T-helper 2 cell treated with Interferon-gamma antibody and Interleukin-4, amounts not matched to agents 5 μg/mL and 100 μg/mL, for 36 hours (primary cell): ENCODE measurements at places on chromosomes 13 and 19.

GRCh38 chr13:87128036-87128435, 543.1 kb upstream of the SLITRK5 start:
- H3K27ac ChIP-seq, result no peak overlapping the region
- no peak overlapping the region for H3K4me3 ChIP-seq
- H3K36me3 ChIP-seq, result no peaks in the 10 kb centered on the region
- H3K4me1 ChIP-seq, result no peaks in the 10 kb centered on the region
- no peaks in the 10 kb centered on the region for H3K27me3 ChIP-seq
- no peak for DNase-seq

DNA sequence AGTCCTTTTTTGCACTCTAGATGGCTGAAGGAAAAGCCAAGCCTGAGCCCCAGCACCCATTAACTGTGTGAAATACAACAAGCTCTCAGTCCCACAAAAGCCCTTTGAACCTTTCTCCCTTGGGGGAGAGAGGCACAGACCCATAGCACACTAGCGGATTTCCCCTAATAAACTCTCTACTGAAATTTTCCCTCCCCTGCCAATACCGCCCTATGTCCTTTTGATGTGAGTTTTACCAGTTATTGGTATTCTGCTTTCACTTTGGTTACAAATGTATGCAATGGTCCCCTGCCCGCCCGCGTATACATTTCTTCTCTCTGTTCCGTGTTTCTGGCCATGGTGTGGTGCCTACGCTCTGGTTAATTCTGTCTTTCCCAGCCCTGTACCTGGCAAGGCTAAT, 54.0 kb upstream of the MYO16 start:
- H3K36me3 ChIP-seq, result no peaks in the 10 kb centered on the region
- H3K27ac ChIP-seq, result no peak overlapping the region
- no peaks in the 10 kb centered on the region for H3K27me3 ChIP-seq
- no peaks in the 10 kb centered on the region for H3K4me1 ChIP-seq
- no peak for DNase-seq
- H3K4me3 ChIP-seq, result no peak overlapping the region

DNA sequence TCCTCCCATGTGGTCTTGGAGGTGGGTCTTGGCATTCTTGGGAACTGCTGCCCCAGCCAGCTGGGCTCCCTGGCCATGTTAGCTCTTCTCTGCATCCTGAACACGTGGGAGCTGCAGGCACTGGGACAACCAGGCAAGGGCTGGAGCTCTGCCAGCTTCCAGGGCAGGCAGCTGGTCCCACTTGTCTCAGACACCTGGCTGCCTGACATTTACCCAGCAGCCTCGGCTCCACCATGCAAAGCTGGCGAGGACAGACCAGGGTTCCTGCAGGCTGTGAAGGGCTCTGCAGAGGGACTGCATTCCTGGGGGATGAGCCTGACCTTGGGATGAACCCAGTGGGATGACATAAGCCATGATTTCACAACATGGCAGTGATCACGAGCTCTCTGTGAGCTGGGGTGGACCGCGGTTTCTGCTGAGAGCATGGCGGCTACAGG, 99.0 kb upstream of the TSHZ3 start:
- H3K27ac ChIP-seq, result no peak overlapping the region
- H3K4me1 ChIP-seq, result no peaks in the 10 kb centered on the region
- no peaks in the 10 kb centered on the region for H3K27me3 ChIP-seq
- H3K36me3 ChIP-seq, result no peaks in the 10 kb centered on the region
- no peak overlapping the region for H3K4me3 ChIP-seq
- no peak for DNase-seq

GRCh38 chr13:74973935-74974879, 507.8 kb downstream of the TBC1D4 start:
- H3K36me3 ChIP-seq, result no peaks in the 10 kb centered on the region
- no peaks in the 10 kb centered on the region for H3K4me1 ChIP-seq
- no peak overlapping the region for H3K27ac ChIP-seq
- no peaks in the 10 kb centered on the region for H3K27me3 ChIP-seq
- DNase-seq, result no peak

DNA sequence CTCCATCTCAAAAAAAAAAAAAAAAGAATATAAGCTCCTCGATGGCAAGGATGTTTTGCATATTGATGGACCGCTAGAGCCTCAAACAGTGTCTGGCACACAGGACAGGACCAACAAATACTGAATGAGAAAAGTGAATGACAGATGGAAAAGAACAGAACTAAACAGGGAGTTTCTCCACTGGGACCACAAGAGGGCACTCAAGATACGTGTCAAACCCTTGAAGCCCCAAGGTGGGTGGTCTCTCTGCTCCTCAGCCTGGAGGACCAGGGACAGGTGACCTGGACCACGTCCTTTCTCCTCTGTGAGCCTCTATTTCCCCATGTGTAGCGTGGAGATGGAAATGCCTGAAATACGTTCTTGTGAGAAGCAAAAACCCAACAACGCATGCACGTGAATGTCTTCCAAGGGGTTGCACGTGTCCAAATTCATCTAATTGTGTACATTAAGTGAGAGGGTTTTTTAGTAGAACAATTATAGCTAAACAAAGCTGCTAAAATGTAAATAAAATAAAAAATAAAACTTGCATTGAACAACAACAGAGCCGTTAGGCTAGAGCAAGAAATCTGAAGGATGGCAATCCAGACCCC, 5.7 kb upstream of the CDC42EP5 start:
- H3K27ac ChIP-seq, result no peak overlapping the region
- DNase-seq, result no peak
- no peak overlapping the region for H3K4me3 ChIP-seq
- peaks cover 20% of the 10 kb centered on the region for H3K27me3 ChIP-seq
- no peaks in the 10 kb centered on the region for H3K36me3 ChIP-seq

DNA sequence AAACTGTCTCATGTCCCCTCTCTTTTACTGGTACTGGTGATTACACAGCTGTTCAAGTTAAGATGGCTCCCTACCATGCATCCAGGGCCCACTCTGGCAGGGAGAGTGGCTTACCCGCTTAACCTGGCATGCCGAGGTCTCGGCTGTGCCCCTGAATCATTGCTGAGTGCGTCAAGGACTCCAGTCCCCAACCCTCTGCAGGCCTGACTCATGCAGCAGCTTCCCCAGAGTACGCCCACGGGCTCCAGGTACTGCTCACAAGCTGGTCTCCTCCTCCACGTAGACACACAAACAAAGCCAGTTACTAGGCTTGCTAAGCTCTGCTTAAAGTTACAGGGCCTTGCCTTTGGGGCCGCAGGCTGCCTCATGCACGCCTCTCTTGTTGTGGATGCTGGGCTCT, 447.4 kb downstream of the COG6 start:
- H3K4me1 ChIP-seq, result peaks cover 22% of the 10 kb centered on the region
- H3K27ac ChIP-seq, result peak overlapping the region; percentile 42
- peak; percentile 92 for DNase-seq
- H3K4me3 ChIP-seq, result peak overlapping the region; percentile 16
- H3K36me3 ChIP-seq, result peaks cover 4% of the 10 kb centered on the region

- peak overlapping the region; percentile 78 for H3K4me3 ChIP-seq
- H3K4me1 ChIP-seq, result peaks cover 26% of the 10 kb centered on the region
- peak overlapping the region; percentile 69 for H3K27ac ChIP-seq
- H3K27me3 ChIP-seq, result no peaks in the 10 kb centered on the region
- H3K36me3 ChIP-seq, result peaks cover 6% of the 10 kb centered on the region
Observed at GRCh38 chr19:43525836-43526771, 897 bp downstream of the ETHE1 start.

DNA sequence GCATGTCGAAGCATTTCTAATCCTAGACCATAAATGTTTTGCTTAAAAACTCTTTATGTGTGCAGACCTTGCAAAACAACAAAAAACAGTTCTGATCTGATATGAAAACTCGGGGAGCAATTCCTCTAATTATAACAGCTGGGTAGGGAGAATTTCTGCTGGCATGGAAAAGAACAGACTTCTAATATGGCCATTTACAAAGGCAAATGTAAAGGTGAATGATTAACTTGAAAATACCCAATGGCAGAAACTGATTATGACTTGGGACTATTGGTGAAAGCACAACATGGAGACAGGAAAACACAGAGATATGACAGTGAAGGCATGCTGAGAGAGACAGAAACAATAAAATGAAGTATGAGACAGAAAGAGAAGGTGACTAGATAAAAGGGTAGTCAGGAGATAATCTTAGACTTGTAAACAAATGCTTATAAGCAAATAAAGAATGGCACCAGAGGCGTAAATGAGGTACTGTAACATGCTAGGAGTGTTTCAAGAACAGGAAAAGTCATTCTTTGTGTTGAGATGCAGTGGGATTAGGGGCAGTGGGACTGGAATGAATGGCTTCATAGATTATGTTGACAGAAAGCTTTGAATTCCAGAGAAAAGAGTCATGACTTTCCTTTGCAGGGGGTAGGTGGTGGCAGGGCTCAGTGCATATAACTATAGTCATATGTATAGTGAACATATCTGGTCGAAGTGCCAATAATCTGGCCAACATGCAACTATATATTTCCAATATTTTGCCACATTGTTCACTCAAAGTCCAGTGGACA, 393.0 kb downstream of the ITGBL1 start:
- no peak for DNase-seq
- H3K36me3 ChIP-seq, result no peaks in the 10 kb centered on the region
- no peaks in the 10 kb centered on the region for H3K27me3 ChIP-seq
- H3K4me1 ChIP-seq, result no peaks in the 10 kb centered on the region
- no peak overlapping the region for H3K4me3 ChIP-seq

DNA sequence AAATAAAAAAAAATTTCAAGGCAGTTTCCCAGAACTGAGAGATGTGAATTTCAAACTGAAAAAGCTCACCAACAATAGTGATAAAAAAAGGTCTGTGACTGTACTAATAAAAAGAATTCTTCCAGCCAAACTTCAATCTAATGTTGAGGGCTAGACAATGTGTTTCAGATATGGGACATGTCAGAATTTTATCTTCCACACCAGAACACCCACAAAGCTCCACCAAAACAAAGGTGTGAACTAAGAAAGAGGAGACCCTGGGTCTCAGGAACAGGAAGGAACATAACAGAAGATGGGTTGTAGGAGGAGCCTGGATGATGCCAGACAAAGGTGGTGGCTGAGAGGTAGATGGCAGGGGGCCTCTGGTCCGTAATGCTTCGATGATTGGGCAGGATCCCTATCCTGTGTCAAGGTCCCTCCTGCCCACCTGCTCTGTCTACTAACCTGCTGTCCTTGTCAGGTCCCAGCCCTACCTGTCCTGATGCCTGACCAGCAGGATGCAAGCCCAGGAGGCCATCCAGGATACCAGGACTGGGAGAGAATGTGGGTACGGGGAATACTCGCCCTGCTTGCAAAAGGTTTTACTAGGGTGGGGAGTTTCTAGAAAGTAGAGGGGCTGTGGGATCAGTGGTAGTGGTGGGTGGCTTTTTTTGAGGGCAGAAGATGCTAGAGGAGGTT, 4.5 kb downstream of the MZF1 start:
- peaks cover 21% of the 10 kb centered on the region for H3K36me3 ChIP-seq
- H3K27me3 ChIP-seq, result no peaks in the 10 kb centered on the region
- peaks cover 29% of the 10 kb centered on the region for H3K4me1 ChIP-seq
- DNase-seq, result no peak
- no peak overlapping the region for H3K4me3 ChIP-seq

DNA sequence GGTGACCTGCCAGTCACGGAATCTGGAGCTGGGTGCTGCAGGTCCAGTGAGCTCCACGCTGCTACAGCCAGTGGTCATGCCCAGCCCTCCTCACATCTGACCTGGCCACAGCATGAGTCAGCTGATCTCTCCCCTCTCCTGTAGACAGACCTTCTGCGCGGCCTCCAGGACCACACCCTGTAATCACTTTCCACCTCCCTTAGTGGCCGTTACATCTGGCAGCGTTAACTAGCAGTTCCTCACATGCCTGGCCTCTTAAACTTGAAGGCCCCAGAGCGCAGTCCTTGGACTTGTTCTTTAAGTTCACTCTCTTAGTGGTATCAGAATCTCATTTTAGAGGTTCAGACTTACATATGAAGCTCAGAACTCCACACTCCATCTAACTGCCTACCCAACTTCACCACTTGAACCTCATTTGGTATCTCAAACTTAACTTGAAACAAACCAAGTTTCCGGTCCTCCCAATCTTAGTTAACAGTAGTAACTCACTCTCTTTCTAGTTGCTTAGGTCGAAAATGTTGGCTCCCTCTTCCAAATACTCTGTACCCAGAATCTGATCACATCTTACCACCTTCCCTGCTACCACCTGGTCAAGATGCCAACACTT, 22.7 kb downstream of the MIPEP start:
- no peaks in the 10 kb centered on the region for H3K36me3 ChIP-seq
- no peak overlapping the region for H3K4me3 ChIP-seq
- no peak for DNase-seq
- H3K4me1 ChIP-seq, result peaks cover 4% of the 10 kb centered on the region
- H3K27ac ChIP-seq, result no peak overlapping the region

DNA sequence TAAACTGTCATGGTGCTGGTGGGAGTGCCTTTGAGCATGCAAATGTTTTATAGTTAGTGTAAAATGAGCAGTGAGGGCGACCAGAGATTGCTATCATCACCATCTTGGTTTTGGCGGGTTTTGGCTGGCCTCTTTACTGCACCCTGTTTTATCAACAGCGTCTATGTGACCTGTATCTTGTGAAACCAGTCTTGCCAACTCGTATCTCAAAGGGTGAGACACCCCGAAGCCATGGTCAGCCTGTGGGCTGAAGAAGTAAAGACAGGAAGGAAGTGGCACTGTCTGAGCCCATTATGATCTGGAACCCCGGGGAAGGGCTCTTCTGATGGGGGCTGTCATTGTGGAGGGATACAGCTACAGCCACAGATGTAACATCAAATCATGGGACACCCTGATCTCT, 81.5 kb upstream of the FAM216B start:
- peaks cover 18% of the 10 kb centered on the region for H3K27me3 ChIP-seq
- H3K36me3 ChIP-seq, result no peaks in the 10 kb centered on the region
- no peak for DNase-seq
- no peak overlapping the region for H3K4me3 ChIP-seq
- H3K27ac ChIP-seq, result no peak overlapping the region

- peak; percentile 49 for DNase-seq
- peaks cover 70% of the 10 kb centered on the region for H3K27me3 ChIP-seq
- H3K4me1 ChIP-seq, result peaks cover 26% of the 10 kb centered on the region
- H3K4me3 ChIP-seq, result peak within 1 kb of the TSS; percentile 73
- H3K36me3 ChIP-seq, result no peaks in the 10 kb centered on the region
Observed at GRCh38 chr19:46428239-46429135, at the start of gene PNMA8C. PNMA8C (minus strand) TSS chr19:46428936; CDS start chr19:46428359, 577 bp downstream.

GRCh38 chr19:33437821-33438671, 64.5 kb downstream of the CEBPG start:
- no peaks in the 10 kb centered on the region for H3K27me3 ChIP-seq
- no peaks in the 10 kb centered on the region for H3K36me3 ChIP-seq
- DNase-seq, result no peak

GRCh38 chr19:1211494-1212234, 6.1 kb downstream of the STK11 start:
- no peak for DNase-seq
- peaks cover 29% of the 10 kb centered on the region for H3K36me3 ChIP-seq
- H3K4me3 ChIP-seq, result peak overlapping the region; percentile 46
- no peaks in the 10 kb centered on the region for H3K27me3 ChIP-seq
- peaks cover 37% of the 10 kb centered on the region for H3K4me1 ChIP-seq

DNA sequence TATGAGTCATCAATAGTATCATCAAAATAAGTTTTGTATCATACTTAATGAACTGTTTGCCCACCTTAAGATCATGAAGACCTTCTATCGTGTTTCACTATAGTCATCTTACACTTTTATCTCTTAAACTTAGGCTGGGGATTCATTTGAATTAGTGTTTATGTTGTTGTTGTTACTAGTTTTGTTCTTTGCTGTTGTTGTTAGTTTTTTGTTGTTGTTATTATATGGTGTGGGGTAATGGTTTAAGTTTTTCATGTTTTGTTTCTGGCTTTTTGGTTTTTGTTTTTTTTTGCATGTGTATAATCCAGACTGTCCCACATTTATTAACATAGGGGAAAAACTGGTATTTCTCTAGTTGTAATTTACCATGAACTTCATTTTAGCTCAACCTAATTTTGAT, 965.1 kb upstream of the MIR17HG start:
- H3K27me3 ChIP-seq, result no peaks in the 10 kb centered on the region
- no peak overlapping the region for H3K4me3 ChIP-seq
- DNase-seq, result no peak
- no peaks in the 10 kb centered on the region for H3K36me3 ChIP-seq
- no peaks in the 10 kb centered on the region for H3K4me1 ChIP-seq
